GM13977 (cell line): ENCODE measurements at places on chromosomes 13 and 19.
A peak's percentile ranks its signal among the peaks of the same experiment; 100 is the strongest.

GRCh38 chr13:33694546-33694945 is 123.4 kb upstream of the RFC3 start:
- no peak for DNase-seq

GRCh38 chr19:17357078-17357666 is 19.8 kb downstream of the GTPBP3 start:
- no peak for DNase-seq

DNA sequence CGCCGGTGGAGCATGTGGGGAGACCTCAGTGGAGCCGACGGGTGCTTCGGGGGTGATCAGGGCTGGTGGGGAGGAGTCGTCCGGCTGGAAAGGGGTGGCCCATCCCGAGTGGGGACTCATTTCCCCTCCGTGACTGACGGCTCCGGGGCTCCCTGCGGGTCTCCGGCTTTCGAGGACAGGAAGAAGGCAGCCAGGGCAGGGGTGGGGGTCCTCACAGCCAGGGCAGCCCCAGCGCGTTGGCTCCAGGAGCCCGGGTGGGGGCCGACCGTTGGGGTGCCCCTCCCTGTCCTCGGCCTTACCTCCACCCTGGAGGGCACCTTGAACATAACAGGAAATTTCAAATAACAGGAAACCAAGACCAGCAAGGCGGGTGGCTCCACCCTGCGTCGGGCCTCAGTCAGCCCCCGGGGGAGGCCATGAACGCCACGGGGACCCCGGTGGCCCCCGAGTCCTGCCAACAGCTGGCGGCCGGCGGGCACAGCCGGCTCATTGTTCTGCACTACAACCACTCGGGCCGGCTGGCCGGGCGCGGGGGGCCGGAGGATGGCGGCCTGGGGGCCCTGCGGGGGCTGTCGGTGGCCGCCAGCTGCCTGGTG is at the start of gene S1PR4:
Gene S1PR4, plus strand, starts transcription at position 393 of the 596 bp plus-strand sequence. Its CDS starts 24 bp downstream, at position 417.
- DNase-seq = peak; percentile 81

DNA sequence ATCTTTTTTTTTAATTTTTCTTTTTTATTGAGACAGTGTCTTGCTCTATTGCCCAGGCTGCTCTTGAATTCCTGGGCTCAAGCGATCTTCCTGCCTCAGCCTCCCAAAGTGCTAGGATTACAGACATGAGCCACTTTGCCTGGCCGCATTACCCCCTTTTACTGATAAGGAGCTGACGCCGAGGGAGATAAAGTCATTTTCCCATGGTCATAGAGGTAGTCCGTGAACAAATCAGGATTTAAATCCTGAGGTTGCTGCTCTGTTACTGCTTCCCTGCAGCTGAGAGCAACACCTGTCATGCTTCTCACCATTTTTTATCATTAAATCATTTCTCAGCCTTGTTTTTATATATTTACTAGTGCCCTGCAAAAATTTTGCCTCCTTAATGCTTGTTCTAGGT is 7.4 kb downstream of the CYSLTR2 start:
- DNase-seq = no peak

DNA sequence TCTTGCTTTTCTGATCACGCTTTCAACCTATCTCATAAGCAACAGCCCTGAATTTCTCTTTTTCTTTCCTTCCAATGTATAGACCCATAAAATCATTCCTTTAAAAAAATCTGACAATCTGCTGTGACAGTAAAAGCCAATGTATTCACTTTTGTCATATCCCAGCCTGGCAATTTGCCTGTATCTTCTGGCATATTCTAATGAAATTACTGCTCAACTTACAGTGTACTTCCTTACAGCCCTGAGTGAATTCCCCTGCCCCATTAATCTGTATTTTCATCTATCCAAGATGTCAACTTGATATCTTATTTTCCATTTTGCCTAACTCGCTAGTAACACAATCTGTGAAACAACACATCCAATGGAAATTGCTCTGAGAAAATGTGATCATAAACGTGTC is 18.0 kb upstream of the SERP2 start:
- DNase-seq = no peak

DNA sequence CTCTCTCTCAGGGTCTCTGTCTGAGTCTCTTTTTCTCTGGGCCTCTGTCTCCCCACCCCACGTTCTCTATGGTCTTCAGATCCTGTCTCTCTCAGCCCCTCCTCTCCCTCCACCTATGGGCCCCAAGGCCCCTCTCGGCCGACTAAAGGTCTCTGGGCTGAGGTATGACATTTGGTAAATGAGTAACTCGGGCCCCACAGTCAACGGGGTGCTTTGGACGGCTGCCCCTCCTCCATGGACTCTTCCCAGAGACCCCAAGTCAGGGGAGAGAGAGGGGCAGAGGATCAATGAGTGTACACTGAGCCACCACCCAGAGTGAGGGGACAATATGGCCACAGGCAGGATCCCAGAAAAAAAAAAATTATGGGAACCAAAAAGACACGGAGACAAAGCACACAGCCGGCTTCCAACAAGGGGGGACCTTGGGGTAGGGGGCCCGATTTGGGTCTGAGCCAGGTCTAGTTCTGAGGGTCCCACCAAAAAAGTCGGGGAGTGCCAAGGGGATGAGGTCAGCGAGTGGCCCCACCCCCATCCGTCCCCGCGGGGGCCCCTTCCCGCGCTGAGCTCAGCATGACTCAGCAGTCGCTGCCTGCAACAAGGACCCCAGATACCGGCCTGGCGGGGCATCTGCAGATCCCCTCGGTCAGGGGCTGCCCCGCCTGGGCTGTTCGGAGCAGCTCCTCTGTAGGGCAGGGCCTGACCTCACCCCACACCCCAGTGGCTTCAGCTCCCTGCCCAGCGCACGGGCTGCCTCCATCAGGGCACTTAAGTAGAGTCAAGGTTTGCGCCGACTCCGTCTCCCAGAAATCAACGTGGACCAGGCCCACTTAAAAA is 1.5 kb upstream of the FTL start:
- DNase-seq = peak; percentile 88

DNA sequence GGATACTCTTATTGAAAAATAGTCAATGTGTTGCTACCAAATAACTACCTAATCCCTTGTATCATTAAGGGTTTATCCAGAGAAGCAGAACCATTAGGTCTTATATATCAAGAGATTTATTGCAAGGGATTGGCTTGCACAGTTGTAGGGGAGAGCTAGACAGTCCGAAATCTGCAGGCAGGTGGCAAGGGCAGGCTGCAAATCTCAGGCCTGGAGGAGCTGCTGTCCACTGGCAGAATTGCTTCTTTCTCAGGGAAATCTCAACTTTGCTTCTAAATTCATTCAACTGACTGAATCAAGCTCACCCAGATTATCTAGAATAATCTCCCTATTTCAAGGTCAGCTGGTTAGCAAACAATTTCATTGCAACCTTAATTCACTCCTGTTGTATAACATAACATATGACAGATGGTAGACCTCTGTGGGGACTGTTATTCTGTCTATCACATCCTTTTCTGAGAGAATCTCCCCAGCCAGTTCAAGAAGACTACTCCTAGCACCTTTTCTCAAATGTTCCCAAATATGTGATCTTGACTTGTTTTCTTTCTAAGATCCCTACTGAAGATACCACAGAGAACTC is 194.2 kb downstream of the NHLRC3 start:
- DNase-seq = no peak

DNA sequence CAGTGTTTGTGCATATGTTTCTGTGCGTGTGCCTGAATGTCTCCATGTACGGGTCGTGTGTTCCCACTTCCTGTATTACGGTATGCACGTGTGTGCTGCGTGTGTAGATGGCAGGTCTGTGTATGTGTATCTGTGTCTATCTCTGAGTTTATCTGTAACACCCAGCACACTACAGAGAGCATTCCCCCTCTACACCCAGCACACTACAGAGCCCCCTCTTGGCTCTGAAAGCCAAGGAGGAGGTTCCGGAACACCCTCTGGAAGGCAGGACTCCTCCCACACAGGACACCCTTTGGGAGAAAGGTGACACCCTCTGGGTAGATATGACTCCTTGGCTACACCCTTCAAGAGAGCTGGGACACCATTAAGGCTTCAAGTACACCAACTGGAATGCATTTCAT is 2.1 kb upstream of the ERFL start:
- DNase-seq = no peak

DNA sequence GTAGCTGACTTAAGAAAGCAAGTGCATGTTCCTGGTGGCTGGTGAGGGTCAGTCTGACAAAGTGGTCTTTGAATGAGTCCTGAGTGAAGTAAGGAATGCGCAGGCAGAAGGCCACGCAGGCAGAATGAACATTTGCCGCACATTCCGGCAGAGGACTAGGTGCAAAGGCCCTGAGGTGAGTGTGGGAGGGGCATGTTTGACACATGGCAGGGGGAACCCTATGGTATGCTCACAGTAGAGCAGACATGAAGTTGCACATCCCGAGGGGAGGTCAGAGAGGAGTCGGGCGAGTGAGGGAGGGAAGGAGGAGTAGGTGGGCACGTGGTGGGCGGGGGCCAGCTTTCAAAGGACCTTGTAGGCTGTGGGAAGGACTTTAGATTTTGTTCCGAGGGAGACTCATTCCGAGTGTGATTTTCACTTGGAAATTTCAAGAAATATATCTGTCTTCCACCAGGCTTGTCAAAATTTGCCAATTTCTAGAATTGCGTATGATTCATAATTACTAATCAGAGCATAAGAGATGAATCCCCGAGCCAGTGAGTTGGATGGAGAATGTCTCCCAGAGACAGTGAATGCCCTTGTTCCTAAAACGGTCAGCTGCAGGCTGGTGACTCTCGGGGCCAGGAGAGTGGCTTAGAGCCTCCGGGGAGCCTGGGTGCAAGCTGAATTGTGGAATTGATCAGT is 40.3 kb downstream of the ERICH6B start:
- DNase-seq = no peak

GRCh38 chr13:99203601-99204579 is 3.2 kb downstream of the UBAC2 start:
- no peak for DNase-seq

GRCh38 chr13:23699271-23699670 is 129.1 kb downstream of the TNFRSF19 start:
- no peak for DNase-seq

- peak; percentile 65 for DNase-seq
Measured at GRCh38 chr13:19864746-19865309, 1.4 kb upstream of the ZMYM5 start.

DNA sequence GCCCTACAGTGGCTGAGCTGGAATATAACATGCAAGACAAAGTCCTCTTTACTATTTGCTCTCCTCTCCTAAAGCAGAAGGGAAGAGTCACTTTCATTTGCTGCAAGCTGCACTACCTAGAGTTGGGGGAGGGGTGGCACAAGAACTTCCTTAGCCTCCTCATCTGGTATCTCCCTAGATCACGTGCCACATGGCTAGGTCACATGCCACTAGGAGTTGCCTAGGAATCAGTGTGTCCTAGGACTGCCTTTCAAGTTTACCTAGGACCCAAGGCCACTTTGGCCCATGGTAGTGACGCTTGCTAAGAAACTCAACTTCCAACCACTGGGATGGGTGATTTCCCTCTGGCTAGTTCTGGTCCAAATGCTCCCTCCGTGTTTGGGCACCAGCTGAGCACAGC is 625.2 kb downstream of the DIAPH3 start:
- DNase-seq = no peak

DNA sequence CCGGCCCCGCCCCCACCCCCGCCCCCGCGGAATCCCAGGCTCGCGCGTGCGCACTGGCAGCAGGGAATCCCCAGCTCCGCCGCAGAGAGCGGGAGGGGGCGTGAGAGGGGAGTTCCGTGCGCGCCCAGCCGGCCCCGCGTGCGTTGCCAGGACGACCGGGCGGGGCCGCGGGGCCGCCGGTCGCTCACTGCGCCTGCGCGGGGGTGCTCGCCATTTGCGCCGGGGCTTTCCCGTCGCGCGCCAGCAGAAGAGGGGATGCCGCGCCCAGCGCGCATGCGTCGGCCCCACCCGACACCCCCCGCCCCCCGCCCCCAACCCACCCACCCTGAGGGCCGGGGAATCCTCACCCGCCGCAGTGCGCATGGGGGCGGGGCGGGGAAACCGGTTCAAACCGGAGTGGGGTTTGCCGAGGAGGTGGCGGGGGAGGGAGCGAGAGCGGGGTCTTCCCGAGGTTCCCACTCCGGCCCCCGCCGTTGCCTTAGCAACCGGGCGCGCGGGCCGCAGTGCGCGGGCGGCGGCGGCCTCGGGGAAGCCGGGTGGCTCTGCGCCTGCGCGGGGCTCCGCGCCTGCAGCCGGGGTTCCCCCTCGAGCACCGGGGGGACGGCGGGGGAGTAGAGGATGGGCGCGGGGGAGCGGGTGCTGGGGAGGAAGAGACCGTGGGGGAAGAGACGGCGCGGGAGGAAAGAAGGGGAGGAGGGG is 15.1 kb downstream of the CCDC124 start:
- peak; percentile 100 for DNase-seq

DNA sequence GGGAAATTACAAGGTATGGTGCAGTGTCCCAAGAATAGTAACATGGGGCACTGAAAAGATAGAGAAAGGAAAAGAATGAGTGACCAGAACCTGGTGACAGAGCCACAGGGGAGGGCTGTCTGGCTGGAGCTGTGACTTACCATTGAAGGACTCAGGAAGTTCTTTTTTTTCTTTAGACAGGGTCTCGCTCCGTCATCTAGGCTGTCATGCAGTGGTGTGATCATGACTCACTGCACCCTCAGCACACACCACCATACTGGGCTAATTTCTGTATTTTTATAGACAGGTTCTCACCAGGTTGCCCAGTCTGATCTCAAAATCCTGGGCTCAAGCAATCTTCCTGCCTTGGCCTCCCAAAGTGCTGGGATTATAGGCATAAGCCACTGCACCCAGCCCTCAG is 8.8 kb upstream of the CPB2 start:
- no peak for DNase-seq

DNA sequence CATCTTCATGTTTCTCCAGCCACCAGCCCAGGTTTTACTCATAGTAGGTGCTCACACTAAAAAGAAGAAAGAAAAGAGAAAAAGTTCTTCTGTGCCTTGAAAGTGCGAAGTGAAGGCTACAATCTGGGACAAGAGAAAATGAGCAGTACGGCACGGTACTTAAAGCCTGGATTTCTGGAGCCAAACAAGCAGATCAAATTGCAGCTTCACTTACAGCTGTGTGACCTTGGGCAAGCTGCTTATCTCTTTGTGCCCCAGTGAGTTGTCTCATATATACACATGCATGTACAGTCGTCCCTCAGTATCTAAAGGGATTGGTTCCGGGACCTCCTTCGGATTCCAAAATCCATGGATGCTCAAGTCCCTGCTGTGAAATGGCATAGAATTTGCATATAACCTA is 41.8 kb downstream of the GSX1 start:
- DNase-seq = no peak
